ENCODE measurements at places on chromosomes 11 and 22.

- no peak for DNase-seq
Observed at GRCh38 chr11:104163100-104164027, 583 bp downstream of the PDGFD start.

DNA sequence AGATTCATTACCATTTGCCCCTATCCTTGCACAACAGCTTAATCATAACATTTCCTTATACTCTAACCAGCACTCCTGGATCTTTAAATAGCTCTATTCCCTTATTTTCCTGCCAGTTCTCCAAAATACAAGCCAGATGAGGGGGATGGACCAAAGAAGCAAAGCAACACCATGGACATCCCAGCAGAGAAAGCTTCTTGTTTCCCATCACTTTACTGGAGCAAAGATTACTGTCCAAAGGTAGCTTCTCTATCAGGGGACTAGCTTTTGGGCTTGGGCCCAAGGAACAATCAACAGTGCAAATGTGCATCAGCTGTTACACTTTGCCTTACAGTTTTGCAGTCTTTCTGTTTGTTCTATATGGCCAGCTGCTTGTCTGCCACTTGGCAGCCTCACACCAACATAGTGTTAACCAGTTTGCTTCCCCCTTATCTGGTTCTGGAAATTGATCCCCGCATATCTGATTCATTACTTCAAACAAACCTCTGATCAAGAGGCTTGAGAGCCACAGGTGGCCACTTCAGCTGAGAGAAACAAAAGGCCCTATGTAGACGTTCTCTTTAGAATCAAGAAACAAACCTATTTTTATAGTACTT lies 814.3 kb downstream of the METTL15 start:
- DNase-seq, result no peak

- no peak for DNase-seq
Observed at GRCh38 chr22:23581260-23581650, 1.2 kb upstream of the IGLL1 start.

DNA sequence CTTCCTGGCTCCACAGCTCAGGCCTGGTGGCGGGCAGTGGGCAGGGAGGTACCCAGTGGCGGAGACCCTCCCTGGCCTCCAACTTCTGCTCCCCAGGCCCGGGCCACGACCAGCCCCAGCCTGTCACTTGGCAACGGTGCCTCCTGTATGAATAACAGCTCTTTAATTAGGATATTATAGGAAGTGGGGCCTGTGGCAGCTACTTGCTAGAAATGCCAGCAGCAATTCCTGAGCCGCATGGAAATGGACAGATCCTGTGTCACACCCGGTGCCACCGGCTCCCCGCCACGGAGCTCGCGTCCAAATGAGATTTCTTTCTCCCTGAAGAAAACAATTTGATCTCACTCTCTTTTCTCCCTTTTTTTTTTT lies 104.5 kb downstream of the CHST1 start:
- DNase-seq, result no peak

- no peak for DNase-seq
Observed at GRCh38 chr11:71399341-71399740, 48.9 kb downstream of the DHCR7 start.

GRCh38 chr11:22702031-22702430 lies 35.6 kb downstream of the GAS2 start:
- DNase-seq, result no peak

- no peak for DNase-seq
Observed at GRCh38 chr22:33299245-33299956, 241.2 kb upstream of the SYN3 start.

DNA sequence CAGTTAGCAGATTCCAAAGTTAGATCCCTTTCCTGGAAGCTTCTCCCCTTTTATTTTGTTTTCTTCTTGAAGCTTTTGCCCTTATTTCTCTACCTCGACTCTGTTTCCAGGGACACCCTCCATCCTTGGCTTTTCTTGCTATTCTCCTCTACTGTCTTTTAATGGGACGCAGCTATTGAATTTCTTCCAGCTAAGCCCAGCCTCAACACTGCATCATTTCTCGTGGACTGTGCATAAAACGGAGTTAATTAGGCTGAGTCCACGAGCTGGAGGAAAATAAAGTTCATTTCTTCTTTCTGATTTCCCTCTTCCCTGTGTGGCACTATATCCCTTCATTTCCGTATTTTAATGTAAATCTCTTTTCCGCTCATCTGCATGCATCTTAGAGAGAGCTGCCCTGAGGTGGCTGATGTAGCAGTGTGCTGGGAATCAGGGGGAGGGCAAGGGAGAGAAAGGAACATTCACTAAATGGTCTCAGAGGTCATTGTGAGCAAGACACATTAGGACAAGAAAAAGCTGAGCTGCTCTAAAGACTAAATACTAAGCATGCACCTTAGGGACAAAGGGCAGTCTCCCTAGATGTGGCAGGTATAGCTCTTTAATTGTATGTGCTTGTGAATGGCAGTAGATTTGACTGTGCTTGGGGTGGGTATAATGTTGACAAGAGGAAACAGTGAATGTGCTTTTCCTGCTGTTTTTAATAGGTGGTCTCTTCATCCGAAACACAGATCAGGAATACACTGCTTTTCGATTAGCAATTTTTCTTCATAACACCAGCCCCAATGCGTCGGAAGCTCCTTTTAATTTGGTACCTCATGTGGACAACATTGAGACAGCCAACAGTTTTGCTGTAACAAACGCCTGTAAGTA lies 1.9 kb downstream of the GRIA4 start:
- DNase-seq, result no peak

DNA sequence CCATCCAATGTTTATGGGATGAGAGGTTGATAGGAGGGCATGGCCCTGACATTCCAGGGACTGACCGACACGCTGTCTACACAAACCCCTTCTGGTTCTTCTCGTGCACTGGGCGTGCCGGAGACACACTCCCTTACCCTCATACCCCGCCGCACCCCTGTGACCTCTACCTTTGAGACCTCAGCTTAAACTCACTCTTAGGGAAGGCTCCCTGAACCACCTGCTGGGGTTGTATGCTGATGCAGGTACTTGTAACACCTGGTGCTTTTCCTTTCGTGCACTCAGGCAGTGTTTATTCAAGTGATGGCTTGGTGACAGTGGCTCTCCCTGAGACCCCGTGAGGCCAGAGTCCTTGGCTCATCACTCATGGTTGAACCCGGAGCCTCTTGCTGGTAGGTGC lies 12.0 kb downstream of the PPARA start:
- no peak for DNase-seq

GRCh38 chr11:44602891-44603310 lies 37.4 kb downstream of the CD82 start:
- DNase-seq, result no peak

- DNase-seq, result no peak
Observed at GRCh38 chr11:115306689-115307088, 197.5 kb downstream of the CADM1 start.

DNA sequence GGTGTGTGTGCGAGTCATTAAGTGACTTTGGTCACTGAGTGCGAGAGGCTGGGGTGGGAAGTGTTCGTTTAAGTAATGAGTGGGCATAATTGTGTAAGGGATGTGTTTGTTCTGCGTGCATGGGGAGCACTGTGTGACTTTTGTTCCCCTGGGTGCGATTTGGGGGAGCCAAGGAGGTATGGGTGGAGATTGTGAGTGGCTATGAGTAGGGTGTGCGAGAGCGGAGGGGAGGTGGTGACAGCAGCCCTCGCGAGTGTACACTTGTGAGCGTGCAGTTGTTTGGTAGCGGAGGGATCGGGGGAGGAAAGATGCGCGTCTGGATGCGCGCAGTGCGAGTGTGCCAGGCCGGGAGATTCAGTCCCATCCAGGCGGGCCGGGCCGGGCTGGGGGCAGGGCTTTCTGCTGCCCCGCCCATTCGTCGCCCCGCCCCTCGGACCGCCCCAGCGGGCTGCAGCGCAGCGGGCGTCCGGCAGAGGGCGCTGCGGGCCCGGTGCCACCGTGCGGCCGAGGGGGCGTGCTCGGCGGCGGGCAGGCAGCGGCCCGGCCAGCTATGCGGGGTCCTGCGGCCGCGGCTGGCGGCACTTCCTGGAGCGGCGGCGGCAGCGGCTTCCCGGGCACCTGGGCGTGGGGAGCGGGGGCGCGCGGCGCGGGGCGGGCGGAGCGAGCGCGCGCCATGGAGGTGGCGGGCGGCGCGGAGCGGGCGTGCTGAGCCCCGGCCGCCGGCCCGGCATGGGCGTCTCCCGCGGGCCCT lies at the start of gene DGKZ:
Gene DGKZ (plus strand): TSS at position 578 of the 751 bp plus-strand sequence. CDS start 197 bp downstream, outside the sequence.
- DNase-seq, result peak; percentile 88

- DNase-seq, result no peak
Observed at GRCh38 chr11:125569915-125570621, 791 bp downstream of the EI24 start.

DNA sequence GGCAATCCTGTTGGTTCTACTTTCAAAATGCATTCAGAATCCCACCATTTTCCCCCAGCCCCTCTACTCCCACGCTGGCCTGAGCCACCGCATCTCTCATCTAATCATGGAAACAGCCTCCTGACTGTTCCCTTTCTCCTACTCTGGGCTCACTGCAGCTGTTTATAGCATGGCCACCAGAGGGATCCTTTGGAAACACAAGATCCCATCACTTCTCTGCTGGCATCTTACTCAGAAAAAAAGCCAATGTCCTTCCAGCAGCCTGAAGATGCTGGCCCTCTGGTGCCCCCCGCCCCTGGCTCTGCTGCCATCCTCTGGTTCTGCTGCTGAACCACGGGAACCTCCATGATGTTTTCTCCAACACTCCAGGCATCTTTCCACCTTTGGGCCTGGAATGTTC lies 11.1 kb downstream of the MS4A8 start:
- no peak for DNase-seq

DNA sequence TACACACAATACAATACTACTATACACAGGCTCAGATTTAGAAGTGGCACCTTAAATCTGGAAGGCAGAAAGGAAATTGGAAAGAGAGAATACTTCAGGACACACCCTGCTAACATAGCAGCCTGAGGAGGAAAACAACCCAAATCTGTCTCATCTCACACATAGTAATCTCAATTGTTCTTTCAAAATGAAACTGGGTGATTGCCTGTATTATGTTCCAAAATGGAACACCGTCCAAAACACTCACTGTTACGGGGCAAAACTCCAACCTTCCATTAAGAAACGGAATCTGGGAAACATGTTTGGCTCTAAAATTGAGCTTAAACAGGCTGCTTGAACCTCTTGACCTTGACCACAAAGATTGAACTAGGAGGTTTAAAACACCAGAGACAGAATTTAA lies 572.6 kb downstream of the OPCML start:
- no peak for DNase-seq

DNA sequence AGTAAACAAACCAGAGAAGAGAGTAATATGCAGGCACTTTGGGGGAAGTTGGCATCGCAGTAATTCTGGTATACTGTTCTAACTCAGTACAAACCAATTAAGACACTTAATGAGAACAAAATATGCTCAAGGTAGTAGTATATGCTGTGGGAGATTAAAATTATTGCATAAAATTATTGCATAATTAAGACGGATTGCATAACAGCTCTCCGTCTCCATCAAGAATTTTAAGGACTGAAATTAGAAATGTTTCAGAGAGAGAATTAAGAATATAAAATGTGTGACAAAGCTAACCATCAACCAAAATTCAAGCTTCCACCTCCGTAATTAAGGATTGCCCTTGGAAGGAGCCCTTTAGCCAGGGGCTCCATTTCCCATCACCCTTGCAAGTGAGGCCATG lies 428.5 kb downstream of the ETS1 start:
- no peak for DNase-seq

GRCh38 chr22:38046070-38046748 lies 11.0 kb upstream of the PICK1 start:
- no peak for DNase-seq

DNA sequence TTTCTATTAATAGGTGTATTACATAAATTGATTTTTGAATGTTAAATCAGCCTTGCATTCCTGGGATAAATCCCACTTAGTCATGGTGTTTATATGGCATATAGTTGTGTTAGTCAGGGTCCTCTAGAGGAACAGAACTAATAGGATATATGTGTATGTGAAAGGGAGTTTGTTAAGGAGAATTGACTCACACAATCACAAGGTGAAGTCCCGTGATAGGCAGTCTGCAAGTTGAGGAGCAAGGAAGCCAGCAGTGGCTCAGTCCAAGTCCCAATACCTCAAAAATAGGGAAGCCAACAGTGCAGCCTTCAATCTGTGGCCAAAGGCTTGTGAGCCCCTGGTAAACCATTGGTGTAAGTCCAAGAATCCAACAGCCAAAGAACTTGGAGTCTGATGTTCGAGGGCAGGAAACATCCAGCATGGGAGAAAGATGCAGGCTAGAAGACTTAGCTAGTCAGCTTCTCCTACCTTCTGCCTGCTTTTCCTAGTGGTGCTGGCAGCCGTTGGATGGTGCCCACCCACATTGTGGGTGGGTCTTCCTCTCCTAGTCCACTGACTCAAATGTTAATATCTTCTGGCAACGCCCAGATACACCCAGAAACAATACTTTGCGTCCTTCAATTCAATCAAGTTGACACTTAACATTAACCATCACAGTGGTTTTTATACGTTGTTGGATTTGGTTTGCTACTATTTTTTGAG lies 12.9 kb downstream of the SFI1 start:
- DNase-seq, result no peak

DNA sequence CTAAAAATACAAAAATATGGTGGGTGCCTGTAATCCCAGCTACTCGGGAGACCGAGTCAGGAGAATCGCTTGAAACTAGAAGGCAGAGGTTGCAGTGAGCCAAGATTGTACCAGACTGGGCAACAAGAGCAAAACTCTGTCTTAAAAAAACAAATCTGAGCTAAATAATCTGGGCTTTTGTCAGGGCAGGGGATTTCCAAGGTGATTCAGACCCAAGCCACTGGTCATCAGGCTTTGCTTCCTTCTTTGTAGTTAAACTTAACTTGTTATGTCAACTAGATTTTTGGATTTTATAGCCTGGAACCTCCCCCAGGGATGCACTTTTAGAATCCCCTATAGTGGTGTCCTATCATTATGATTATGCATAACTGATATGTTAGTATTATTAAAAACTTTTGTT lies 27.0 kb upstream of the SLC22A8 start:
- no peak for DNase-seq

- DNase-seq, result no peak
Observed at GRCh38 chr11:102168481-102168880, 58.2 kb downstream of the YAP1 start.

DNA sequence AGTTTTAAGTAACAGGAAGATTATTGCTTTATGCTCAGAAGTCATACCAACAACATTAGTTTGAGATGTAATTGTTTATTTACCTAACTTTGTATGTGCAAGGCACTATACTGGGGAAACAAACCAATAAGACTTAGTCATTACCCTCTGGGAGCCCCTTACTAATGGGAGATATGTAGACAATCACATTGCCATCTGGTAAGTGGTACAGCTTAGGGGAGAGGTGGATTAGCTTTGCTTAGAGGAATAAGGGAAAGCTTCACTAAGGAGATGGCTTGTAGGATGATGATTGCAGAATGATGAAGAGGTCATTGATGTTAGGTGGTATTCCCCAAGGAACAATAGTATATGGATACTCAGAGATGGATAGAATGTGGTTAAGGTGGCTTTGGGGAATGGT lies 17.5 kb downstream of the EMSY start:
- no peak for DNase-seq
